Adrenal gland (tissue), 19 donors: ENCODE measurements at places on chromosomes 11 and 22. TPM values are rescaled to one million over a fixed set of nuclear protein-coding genes. Genes with fewer than 3 reads are reported as not detected.

The SLC22A12 gene
- not detected for total RNA-seq

The DRD2 gene
- not detected for total RNA-seq

DNA sequence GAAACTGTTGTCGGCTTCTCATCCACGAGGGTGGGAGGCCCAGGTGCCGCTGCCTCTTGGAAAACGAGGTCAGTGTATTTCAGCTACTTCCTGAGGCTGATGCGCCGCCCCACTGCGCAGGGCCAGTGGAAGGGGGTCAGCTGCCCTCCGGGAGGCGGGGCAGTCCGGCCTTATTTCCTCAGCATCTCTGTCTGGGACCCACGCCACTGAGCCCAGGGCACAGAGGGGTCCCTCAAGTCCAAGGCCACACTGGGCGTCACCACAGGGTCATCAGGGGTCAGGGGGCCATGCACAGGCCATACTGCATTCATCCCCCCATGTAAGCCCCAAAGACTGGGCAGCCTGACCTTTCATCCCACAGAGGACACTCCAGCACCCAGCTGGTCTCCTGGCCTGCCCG lies 12.1 kb downstream of the RTN4R start:
- no peak for DNase-seq

DNA sequence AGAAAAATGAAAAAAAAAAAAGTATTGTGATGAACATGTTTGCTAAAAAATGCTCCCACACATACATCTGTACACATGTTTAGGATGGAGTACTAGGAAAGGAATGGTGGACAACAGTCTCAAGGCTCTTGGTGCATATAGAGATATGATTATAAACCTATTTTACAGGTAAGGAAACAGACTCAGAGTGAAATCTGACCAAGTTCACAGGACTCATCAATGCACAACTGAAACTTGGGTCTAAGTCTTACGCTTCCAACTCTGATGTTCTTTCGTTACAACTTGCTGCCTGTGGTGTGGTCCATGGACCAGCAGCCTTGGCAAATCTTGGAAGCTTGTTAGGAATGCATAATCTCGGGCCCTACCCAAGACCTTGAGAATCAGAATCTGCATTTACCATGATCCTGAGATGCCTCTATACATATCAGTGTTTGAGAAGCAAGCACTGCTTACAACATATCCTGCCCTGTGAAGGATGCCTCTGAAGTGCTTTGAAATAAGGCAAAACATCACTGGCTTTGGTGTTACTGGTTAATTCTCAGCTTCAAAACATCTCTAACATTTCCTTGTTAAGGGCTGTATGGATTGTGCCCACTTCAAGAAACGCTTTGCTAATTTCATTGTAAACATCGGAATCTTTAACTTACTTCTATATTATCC lies 39.9 kb upstream of the NUP160 start:
- no peak overlapping the region for H3K27ac ChIP-seq
- no peak overlapping the region for H3K4me3 ChIP-seq
- no peak for DNase-seq
- H3K27me3 ChIP-seq = no peaks in the 10 kb centered on the region
- no peaks in the 10 kb centered on the region for H3K4me1 ChIP-seq

DNA sequence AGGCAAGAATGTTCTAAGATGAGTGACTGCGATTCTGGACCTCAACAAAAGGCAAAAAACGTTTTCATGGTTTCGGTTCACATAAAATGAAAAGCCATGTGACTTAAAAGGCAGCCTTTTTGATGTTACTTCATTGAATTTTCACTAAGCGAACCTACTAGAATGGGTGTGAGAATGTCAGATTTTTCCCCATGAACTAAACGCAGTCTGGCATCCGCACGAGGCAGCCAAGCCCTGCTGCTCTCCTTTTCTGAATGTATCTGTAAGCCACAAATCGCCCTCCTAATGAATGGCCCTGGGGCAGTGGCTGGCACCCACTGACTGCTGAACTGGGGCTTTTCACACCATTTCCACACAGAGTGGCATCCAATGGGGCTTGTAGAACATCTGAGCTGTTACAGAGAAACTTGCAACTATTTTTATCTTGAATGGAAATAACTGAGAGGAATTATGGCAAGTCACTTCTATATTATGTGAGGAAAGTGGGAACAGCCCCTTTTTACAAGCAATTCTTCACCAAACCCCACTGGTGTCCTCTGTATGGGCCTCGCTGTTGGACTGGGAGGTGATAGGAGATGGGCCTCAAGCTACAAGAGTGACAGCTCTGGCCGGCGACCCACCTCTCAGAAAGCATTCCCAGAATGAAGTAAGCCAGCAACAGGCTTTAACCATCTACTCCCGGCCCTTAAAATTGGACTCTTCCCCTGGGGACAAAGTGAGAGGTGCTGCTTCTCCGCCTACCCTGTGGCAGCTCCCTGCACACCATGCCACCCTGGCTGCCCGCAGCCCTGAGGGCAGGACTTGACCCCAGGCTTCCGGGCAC lies 29.4 kb downstream of the PPP2R1B start:
- H3K4me3 ChIP-seq = no peak overlapping the region
- peaks cover 48% of the 10 kb centered on the region for H3K4me1 ChIP-seq
- H3K36me3 ChIP-seq = peaks cover 14% of the 10 kb centered on the region
- H3K27ac ChIP-seq = peak overlapping the region; percentile 89

- no peak overlapping the region for H3K4me3 ChIP-seq
- H3K36me3 ChIP-seq = no peaks in the 10 kb centered on the region
- H3K27me3 ChIP-seq = no peaks in the 10 kb centered on the region
- no peak overlapping the region for H3K27ac ChIP-seq
These were observed 691.6 kb upstream of the ANO5 start for GRCh38 chr11:21501245-21501644.

DNA sequence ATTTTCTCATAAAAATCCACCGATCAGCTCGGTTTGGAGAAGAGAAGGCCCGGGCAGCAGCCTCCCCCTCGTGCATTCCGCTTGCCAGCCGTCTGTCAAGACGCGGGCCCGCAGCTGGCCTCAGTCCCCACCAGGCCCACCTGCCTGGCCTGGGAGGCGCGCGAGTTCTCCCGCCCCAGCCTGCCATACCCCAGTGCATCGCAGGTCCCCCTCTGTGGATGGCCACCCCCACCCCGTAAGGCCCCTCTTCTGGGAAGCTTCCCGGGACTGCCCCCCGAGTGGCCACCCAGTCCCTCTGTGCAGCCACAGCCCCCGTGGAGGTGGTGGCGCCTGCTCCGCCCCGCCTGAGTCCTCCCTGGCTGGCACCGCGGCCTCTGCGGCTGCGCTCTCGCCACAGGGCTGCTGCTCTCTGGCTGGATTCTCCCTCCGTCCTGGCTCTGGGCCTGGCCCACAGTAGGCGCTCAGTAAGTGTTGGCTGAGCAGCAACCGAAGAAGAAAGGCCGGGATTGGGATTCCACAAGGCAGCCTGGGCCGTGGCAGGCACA lies 74.0 kb upstream of the TCF20 start:
- no peak overlapping the region for H3K27ac ChIP-seq
- no peak overlapping the region for H3K4me3 ChIP-seq
- peaks cover 6% of the 10 kb centered on the region for H3K4me1 ChIP-seq
- H3K27me3 ChIP-seq = no peaks in the 10 kb centered on the region

DNA sequence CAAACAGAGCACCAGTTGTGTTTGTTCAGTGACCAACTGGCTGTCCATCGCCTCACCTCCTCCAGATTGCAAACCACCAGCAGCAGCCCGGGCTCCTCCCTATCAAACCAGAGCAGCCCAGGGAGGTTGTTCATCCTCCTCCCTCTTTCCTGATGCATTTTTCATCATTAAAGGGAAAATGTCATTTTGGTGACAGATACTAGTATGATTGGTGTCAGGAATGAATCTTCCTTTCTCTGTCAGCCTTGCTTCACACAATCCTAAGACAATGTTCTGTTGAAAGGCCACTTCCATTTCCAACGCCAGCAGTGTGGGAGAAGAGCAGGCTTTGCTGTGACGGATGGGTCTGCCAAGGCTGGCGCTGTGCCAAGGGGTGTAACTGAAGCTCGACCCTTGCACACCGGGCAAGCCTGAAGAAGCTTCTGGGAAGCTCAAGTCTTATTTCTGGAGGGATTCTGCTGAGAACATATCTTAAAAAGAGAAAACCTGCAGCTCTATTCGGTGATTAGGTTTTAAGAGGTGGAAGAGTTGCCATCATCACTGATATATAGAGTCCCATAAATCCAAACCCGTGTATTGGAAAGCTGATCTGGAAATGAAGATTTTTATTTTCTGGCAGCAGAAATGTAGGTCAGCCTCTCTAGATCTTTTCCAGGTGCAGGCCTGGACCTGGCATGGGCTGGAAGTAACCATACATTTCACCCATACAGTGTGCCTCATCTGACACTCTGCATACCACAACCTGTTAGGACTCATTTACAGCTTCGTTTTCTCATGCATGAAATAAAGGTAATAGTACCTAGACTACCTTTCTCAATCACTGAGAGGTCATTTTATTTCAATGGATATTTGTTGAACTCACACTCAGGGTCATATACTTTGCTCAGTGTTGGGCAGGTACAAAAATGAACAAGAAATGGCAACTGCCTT lies 524.5 kb downstream of the NTM start:
- no peaks in the 10 kb centered on the region for H3K36me3 ChIP-seq
- H3K27me3 ChIP-seq = no peaks in the 10 kb centered on the region
- H3K4me3 ChIP-seq = no peak overlapping the region
- no peak for DNase-seq
